ENCODE measurements at places on chromosomes 12 and 14.

- DNase-seq, result no peak
These were observed 268.1 kb downstream of the EGLN3 start for GRCh38 chr14:33682760-33683159.

DNA sequence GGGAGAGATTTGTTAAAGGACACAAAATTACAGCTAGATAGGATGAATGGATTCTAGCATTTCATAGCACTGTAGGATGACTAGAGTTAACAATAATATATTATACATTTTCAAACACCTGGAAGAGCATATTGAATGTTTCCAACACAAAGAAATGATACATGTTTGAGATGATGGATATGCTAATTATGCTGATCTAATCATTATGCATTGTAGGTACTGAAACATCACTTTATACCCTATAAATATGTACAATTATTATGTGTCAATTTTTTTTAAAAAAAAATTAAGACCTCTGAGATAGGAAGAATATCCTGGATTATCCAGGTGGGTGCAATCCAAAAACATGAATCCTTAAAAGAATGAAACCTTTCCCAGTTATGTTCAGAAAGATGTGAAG lies 100.3 kb upstream of the CPNE8 start:
- DNase-seq, result no peak

DNA sequence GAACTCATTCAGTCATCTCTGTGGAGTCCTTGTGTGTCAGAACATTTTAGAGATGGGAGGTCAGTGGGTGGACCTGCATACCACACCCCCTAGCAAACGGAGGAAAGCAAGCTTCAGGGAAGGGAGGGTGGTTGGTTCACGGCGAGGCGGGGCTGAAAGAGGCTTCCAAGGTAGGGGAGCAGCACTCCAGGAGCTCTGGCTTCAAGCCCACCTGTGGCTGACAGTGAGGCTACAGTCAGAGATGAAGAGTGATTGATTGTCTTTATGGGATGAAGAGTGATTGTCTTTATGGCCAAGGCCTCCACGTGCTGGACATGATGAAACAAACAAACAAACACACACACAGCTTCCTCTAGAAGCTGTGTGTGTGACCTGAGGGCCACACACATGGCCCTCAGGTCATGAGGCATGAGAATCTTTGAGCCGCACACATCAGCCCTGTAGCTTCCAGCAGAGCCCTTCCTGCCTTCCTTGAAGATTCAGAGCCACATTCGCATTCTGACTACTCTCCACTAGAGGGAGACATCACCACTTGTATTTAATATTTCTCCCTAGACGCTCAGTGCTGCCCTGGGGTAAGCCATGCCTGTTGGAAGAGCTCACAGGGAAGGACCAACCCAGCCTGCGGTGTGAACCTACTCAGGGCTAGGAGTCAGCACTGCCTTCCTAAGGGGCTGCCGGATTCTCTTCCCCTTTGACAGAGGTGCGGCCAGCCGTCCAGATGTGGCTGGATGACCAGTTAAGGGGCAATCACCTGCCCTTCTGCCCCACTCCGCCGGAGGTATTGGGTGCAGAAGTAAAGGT lies 54.4 kb upstream of the KCNA1 start:
- DNase-seq, result no peak

- DNase-seq, result no peak
These were observed 31.0 kb upstream of the BTG1 start for GRCh38 chr12:92176646-92177045.

GRCh38 chr12:25645427-25645826 lies 92.3 kb upstream of the LMNTD1 start:
- no peak for DNase-seq

DNA sequence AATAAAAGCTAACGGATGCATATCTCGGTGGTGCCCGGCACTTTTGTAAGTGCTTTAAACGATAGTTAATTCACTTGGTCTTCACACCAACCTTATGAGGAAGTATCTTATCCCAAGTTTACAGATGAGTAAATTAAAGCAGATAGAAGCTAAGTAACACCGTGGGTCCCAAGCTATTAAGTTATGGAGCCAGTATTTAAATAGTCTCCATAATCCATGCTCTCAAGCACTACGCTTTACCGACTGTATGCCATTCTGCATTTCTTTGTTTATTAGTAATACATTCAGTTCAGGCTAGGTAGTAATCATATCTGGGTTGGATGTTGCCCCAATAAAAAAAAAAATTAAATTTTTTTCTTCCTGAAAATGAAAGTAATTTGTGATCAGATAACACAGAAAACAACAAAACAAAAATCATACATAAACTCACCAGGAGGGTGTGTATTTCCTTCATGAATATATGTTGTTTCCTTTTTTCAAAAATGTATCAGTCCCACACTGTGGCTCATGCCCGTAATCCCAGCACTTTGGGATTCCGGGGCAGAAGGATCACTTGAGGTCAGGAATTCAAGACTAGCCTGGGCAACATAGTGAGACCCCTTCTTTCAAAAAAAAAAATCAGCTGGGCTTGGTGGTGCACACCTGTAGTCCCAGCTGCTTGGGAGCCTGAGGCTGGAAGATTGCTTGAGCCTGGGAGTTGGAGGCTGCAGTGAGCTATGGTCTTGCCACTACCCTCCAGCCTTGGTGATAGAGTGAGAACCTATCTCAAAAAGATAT lies 1.4 kb upstream of the M6PR start:
- DNase-seq, result no peak

- no peak for DNase-seq
These were observed 5.9 kb upstream of the CRIP2 start for GRCh38 chr14:105468621-105469241.

- DNase-seq, result no peak
These were observed 3.0 kb upstream of the CRACR2A start for GRCh38 chr12:3755898-3756297.
